Activated CD4-positive, alpha-beta T cell treated with anti-CD3 and anti-CD28 coated beads for 36 hours (primary cell): ENCODE measurements at places on chromosomes 4 and X. TPM values are rescaled to one million over a fixed set of nuclear protein-coding genes. Genes with fewer than 3 reads are reported as not detected.
A peak's percentile ranks its signal among the peaks of the same experiment; 100 is the strongest.

- no peak for DNase-seq
Observed at GRCh38 chr4:76196376-76196775, 17.2 kb downstream of the SCARB2 start.

GRCh38 chr4:87321888-87322287, 794 bp downstream of the HSD17B13 start:
- DNase-seq, result no peak

- no peak for DNase-seq
Observed at GRCh38 chr4:997375-998071, 4.3 kb upstream of the SLC26A1 start.

- DNase-seq, result no peak
Observed at GRCh38 chr4:41538017-41538733, at the start of gene LIMCH1. Gene LIMCH1, plus strand, starts transcription at chr4:41538157. Its CDS starts 67,839 bp downstream, at chr4:41605996.

DNA sequence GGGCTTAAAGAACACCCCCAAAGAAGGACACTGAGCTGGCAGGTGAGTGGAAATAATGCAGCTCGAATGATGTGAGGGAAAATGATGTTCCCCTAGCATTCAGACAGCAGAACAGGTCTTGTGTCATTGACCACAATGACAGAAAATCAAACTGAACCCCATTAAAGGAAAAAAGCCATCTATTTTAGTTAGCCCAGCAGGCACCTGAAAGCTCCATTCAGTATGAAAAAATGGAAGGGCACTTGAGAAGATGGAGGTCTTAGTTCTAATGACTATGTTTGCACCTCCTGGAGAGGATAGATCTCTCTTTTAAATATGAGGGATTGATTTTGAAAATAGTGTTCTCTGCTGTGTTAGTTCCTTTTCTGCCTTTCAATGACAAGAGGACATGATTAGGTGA, 323.1 kb downstream of the NKX6-1 start:
- DNase-seq, result no peak

DNA sequence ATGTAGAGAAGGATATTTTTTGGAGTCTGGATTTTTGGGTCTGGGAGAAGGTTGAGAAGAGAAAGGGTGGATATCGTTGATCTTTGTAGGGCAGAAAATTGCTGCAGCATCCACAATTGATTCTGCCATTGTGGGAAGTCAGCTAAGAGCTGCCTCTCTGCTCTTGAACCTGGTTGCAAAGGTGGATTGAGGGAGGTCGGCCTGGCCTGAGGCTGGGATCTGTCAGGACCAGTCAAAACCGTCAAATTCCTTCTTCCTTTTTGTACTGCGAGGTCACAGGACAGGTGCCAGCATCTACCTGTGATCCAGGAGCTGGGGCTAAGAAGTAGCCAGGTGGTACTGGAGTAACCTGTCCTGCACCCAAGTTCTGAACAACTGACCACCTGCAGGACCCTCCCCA, 93.7 kb downstream of the SHOX start:
- DNase-seq, result peak; percentile 44

The EVC2 gene
- 0.65 TPM for total RNA-seq

The MAGEE2 gene
- total RNA-seq, result not detected

The CT45A9 gene
- total RNA-seq, result not detected

The MGST2 gene
- total RNA-seq, result 28.9 TPM

The HMGB2 gene
- 661 TPM for total RNA-seq

The L1CAM gene
- 0.57 TPM for total RNA-seq
